ENCODE measurements at places on chromosomes 11 and 22. TPM values are rescaled to one million over a fixed set of nuclear protein-coding genes. Genes with fewer than 3 reads are reported as not detected.
A peak's percentile ranks its signal among the peaks of the same experiment; 100 is the strongest.

The B3GAT3 gene
- 18.2 TPM for total RNA-seq

The MORC2 gene
- 28.1 TPM for total RNA-seq

The NPTXR gene
- 0.34 TPM for total RNA-seq

The MRGPRX3 gene
- total RNA-seq: not detected

The KDM4E gene
- total RNA-seq: not detected

The OSM gene
- not detected for total RNA-seq

The LDHAL6A gene
- not detected for total RNA-seq

The KCNJ5 gene
- total RNA-seq: 0.14 TPM

DNA sequence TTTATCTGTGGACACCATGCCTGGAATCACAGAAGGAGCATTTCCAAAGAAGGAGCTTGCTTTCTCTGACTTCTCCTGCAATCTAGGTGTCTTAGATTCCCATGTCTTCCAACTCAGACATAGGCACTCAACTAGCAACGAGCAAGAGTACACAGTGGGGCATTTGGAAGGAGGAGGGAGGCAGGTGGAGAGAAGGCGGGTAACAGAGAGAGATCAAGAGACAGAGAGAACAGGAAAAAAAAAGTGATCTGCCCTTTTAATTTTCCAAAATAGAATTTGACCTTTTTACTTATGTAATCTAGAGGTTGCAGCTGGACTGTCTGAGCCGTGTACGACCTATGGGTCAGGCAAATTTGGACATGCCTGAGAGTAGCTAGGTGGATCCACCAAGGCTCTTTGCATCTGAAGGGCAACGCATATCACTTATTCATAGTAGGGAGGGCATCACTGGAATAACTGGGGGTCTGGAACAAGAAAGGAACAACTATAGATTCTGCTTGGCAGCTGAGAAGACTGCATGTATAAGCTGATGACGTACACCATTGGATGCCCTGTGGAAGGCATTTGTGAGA, 37.3 kb upstream of the POGLUT3 start:
- DNase-seq: no peak

- DNase-seq: peak; percentile 75
These were observed 17.7 kb upstream of the THRSP start for GRCh38 chr11:78045851-78046485.

DNA sequence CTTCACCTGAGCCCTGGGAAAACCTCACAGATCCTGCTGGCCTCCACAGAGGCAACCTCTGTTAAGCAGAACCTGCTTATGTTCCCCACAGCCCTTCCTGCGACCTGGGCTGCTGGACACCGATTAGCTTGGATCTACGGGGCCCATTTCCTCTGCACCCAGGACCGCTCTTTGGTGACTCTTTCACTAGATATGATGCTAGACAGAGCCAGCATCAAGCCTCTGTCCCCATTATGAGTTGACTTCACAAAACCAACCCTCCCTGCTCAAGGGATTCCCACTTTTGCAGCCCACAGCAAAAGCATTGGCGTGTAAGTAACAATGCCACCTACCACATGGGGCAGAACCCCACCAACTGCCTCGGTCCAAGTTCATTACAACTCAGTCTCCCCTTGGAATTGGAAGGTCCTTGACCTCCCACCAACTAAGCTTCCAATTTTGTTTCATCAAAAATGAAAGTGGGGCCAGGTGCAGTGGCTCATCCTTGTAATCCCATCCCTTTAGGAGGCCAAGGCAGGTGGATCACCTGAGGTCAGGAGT, 15.2 kb upstream of the TMPRSS4 start:
- no peak for DNase-seq

DNA sequence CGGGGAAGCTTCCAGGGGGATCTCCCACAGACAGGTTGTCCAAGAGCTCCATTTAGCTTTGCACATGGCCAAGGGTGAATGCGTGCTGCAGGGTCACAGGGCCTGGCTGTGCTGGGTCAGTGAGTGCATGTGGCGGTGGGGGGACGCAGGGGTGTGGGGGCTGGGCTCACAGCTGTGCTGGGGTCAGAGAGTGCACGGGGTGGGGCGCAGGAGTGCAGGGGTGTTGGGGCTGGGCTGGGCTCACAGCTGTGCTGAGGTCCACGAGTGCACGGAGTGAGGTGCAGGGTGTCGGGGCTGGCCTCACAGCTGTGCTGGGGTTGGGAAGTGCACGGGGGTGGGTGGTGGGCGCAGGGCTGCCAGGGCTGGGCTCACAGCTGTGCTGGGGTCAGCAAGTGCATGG, 557.7 kb downstream of the BRD1 start:
- DNase-seq: no peak

GRCh38 chr11:72234920-72235319, 9.1 kb downstream of the PHOX2A start:
- no peak for DNase-seq

DNA sequence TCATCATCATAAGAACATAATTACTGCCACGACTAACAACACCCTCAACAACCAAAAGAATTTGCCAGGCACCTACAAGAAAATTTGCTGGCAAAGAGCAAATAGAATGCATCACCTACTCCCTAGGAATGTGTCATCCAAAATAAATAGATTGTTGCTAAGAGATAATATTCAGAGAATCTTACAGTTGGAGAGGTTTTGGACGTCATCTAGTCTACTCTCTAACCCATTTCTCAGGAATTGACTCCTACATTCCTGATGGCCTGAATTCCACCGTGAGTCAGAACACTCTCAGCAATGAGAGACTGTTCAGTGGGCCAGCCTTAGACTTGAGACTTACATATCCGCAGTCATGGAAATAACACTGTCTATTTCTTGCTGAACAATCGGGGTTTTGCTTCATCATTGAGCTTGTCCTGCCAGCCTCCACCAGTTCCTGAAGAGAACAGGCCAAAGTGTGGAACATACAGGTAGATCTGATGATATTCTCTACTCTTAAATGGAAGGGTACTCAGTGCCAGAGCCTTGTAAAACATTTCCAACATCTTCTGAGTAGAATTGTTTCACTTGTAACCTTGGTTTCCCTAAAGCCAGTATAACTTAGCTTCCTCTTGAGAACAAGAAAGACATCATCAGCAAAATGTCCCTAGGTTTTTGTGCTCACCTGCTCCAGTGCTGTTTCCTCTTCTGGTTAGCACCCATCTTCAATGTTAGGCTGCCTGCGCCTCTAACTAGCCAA, 8.3 kb downstream of the KIRREL3 start:
- no peak for DNase-seq

- no peak for DNase-seq
These were observed 71.9 kb upstream of the C11orf87 start for GRCh38 chr11:109350091-109350490.

- DNase-seq: no peak
These were observed 450.8 kb downstream of the SOX6 start for GRCh38 chr11:15905366-15906104.

GRCh38 chr11:134685793-134686380, 273.8 kb upstream of the B3GAT1 start:
- DNase-seq: no peak

DNA sequence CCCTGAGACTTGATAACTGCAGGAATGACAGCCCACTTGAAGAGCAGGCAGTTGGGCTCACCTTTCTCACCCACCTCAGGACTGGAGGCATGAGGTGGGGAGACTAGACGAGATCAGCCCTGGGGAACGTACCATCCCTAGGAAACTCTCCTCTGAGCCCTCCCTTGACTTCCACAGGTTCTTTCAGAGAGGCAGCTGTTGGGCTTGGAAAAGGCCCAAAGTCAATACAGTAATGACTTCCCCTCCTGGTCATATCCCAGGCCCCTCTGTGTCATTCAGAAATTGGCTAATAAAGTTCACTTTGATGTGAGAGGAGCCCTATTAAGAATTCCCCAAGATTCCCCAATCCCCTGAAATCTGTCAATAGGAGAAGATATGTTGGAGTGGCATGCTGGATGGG, 5.8 kb upstream of the NECTIN1 start:
- DNase-seq: peak; percentile 33

DNA sequence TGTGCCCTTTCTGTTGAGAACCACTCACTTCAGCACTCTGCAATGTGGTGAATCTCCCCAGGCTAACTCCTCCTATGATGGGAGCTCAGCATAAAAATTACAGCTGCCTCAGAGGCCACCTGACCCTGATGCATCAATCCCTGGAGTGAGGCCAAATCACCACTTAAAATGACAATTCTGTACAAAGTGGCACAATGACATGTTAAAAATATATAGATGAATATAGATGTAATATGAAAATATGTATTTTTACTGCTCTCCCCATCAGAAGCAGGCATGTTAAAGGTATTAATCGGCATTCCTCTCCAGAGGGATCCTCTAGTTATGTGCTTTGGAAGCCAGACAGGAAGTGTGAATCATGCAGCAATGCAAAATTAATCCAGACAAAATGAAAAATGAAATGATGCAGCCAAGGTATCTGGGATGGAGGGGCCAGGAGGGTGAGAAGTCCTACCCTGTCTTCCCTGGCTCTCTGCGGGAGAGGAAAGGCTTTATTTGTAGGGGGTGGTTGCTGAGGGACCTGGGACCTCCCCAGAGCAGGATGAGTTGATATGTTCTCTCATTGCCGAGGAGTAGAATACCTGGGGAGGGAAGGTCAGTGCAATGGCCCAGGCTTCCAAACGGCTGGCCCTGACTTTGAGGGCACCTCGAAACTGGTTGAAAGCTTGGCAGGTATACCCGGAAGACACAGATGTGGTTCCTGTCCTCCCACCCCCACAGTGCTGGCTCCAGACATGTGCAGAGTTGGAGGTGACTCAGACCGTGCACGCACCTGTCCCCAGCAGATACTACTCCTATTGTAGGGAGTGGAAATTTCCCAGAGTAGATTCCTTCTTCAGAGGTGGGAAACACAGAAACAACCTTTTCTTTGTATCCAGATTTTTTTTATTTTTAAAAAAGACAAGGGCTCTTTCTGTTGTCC, 347.9 kb upstream of the NCAM1 start:
- peak; percentile 68 for DNase-seq

GRCh38 chr11:72305077-72305476, 61.1 kb upstream of the PHOX2A start:
- DNase-seq: no peak

DNA sequence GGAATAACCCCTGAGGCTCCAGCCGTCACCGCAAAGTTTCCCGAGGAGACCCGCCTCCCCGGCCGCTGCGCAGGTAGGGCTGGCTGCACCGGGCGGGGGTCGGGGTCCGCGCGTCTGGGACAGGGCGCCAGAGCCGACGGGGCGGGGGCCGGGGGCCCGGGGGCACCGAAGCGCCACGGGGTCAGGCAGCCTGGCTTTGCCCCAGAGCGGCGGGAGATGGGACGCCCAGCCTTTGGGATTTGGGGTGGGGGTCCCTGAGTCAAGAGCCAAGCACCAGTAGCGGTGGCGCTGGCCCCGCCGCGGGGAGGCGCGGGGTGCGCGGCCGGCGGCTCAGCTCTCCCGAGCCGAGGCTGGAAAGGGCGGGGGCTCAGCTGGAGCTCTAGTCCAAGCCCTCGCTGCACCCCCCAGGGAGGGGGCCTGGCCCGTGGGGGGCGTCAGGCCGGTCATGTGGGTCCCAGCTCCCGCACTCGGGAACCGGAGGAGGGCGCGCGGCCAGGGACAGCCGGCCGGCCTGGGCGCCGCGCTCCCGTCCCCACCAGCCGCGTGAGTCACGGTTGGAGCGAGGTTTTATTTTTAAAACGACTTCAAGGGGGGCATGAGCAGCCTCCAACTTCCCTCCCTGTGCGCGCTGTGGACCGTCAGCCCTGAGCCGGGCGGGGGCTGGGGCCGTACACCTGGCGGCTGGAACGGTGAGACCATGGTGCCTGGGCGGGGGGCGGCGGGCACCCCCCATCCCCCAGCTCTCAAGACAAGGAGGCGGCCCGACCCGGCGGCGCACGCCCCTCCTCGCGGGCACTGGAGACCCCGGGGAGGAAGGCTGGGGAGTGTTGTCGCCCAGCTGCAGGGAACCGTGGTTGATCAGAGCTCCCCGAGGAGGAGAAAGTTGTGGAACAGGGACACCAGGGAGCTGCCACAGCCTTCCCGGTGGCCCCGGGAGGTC, 626 bp downstream of the FLRT1 start:
- peak; percentile 44 for DNase-seq

- no peak for DNase-seq
These were observed 74.4 kb upstream of the NTM start for GRCh38 chr11:131295986-131296385.

- peak; percentile 22 for DNase-seq
These were observed 689 bp downstream of the PDHX start for GRCh38 chr11:34916843-34917770.

DNA sequence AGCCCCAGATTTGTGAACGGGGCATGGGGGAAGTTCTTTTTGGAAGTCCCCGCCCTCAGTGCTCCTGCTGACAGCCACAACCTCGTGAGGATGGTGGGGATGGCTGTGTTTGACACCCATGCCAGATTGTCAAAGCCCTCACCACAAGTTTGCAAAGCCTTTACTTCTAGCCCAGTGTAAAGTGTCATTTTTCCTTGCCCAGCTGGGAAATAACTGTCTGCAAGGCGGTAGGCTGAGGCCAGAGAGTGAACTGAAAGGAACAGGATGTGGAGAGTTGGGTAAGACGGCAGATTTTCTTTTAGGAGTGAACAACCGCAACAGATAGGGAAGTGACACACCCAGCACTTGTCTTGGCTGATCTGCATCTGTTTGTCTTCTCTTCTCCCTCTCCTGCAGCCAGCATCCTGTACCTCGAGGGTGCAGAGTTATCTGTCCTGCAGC, 13.6 kb downstream of the IL17RA start:
- no peak for DNase-seq

GRCh38 chr11:86463120-86463519, 88.4 kb downstream of the CCDC81 start:
- DNase-seq: peak; percentile 66

- peak; percentile 35 for DNase-seq
These were observed 764 bp upstream of the PACSIN3 start for GRCh38 chr11:47186700-47187695.

- no peak for DNase-seq
These were observed 88.5 kb downstream of the WNT7B start for GRCh38 chr22:45888221-45889092.

DNA sequence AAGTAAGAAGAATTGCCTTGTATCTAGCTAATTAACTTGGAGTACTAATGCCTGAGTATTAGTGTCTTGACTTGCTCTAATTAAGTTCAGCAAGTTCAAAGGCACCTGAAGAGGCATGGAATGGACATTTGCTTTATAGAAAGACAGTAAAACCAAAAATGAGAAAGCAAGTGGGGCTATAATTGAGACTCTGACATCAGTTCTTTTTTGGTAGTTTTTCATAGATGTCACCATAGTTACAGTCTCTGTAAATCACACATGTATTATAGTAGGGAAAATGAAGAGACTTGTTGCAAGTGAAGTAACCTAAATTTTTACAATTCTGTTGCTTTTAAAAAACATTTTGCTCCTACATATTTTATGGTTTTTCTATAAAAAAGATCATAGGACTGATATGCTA, 178.0 kb downstream of the HIPK3 start:
- DNase-seq: no peak

- DNase-seq: no peak
These were observed 116.7 kb upstream of the NCAM1 start for GRCh38 chr11:112844517-112844916.

- DNase-seq: peak; percentile 57
These were observed 273.4 kb downstream of the ETS1 start for GRCh38 chr11:128313931-128314330.
